ENCODE measurements at places on chromosomes 5 and 9.

DNA sequence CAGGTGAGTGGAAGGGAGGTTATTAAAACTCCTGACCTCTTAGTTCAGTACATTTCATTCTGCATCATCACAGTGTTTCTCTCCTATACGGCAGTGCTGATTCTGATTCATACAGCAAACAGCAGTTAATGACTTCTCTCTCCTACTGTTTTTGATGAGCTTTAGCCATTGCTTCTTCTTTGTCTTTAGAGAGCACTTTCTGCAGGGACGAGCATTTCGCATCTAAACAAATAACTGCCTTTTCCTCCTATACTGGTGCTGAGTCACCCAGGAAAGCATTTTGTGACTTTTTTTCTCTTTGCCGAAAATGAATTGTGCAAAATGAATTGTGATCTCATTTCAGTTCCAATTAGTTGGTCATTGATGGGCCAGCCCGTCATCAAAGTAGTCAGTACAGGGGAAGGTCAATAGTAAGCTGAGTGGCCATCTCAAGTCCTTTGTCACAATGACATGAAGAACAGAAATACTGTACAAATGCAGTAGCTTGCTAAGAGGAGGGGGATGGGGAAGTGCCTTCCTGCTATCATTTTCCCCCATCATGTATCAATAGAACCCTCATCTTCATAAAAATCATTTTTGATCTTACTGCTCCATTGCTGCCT is 98.5 kb downstream of the INSYN2B start:
- no peak for DNase-seq

- DNase-seq: no peak
Observed at GRCh38 chr5:138963763-138964371, 88.7 kb upstream of the LRRTM2 start.

DNA sequence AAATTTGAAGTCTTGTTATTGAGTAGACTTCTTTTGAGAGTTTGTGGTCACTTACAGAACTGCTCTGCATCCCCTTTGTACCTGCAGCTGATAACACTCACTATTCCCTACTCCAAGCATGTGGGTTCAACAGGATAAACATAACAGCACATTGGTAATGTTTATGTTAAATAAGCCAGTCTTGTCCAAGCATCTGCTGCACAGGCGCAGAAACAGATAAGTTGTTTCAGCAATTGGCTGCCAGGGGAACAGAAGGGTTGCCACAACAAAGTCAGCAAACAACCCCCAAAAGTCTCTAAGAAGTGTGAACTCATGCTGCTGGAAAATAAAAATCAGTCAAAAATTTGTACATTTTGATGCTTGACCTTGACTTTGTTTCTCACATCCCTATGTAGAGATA is 174.6 kb downstream of the GDNF start:
- no peak for DNase-seq

DNA sequence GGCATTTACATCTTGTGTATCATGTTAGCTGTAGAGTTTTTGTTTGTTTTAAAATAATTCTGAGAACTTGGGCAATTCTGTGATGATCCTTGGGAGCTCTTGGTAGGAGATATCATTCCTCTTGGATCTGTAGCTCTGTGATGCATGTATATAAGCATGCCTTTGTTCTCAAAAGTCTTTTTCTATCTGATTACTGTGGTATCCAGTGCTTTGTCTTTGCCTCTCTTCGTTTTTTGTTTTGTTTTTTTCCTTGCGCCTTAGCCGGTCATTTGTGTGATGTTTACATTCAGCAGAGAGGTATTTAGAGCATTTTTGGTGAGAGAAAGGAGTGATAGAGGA is 110.0 kb downstream of the PAM start:
- no peak for DNase-seq

DNA sequence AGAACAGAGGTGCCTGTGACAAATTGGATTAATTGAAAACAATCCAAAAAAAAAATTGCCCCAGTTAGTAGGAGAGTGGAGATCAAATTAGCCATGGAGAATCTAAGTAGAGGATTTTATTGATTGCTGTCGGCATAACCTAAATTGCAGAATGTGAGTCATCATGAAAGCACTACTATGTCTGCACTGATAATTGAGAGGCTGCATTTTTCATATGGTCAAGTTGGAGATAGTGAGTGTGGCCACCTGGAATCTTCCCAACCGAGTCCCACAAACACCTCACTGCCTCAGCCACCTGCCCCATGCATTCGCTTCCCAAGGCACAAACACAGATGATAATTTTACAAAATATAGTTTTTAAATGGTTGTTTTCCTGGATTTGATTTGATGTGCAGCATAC is 123.7 kb downstream of the NTRK2 start:
- DNase-seq: no peak

DNA sequence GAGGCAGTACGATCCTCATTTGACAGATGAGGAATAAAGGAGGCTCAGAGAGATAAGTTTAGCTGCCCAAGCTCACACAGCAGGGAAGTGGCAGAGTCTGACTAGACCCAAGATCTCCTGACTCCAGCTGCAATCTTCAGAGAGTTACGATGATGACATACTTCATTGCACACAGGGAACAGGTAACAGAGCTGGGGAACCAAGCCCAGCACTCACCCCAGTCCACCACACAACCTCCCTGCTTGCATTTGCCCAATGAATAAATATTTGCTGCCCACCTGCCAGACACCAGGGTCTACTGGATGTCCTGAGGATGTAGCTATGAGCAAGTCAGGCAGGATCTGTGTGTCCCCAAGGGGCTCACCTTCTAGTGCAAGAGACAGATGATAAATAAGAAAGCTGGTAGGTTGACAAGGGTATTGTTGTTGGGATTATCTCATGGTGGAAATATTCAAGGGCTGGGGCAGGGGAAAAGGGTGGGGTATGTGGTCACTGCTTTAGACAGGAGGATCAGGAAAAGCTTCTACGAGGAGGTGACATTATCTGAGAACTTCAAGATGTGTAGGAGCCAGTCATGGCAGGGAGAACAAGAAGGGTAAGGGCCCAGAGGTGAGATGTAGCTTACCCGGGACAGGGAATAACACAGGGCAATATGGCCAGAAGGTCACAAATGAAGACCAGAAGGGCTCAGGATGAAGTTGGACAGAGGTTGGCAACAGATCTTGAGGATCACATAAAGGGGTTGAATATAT is 28.6 kb upstream of the CPEB4 start:
- no peak for DNase-seq

- no peak for DNase-seq
Observed at GRCh38 chr9:127723444-127723843, 7.6 kb downstream of the TTC16 start.

DNA sequence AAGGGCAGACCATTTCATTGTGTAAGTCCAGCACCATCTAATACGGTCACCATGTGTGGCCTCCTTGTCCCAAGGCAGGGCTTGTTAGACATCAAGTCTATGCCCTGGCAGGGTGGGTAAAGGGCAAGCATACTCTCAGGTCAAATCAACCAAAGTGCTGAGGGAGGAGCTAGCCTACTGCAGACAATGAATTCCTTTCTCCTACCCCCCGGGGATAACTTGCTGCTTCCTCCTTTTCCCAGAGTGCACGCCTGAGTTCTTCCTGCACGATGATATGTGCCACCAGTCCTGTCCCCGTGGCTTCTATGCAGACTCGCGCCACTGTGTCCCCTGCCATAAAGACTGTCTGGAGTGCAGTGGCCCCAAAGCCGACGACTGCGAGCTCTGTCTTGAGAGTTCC is 71.4 kb downstream of the RFK start:
- no peak for DNase-seq

DNA sequence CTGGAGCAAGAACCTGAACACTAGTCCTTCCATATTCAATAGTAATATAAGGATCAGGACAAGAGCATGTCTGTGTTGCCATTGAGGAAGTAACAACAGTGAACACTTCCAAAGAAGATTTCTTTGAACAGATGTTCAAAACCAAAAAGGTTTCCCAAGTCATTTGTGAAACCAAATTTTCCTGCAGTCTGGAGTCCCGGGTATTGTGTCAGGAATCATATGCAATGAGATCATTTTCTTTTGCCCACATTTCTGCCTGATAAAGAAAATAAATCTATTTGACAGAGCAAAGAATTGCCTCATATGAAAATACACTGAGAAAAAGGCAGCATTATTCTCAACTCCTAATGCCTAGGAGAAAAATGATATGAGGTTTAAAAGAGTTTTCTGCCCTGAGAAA is 151.7 kb downstream of the SNX18 start:
- DNase-seq: no peak

GRCh38 chr9:104882566-104882965 is 45.4 kb downstream of the ABCA1 start:
- no peak for DNase-seq

- DNase-seq: no peak
Observed at GRCh38 chr5:150219142-150219541, 29.3 kb downstream of the SLC6A7 start.

DNA sequence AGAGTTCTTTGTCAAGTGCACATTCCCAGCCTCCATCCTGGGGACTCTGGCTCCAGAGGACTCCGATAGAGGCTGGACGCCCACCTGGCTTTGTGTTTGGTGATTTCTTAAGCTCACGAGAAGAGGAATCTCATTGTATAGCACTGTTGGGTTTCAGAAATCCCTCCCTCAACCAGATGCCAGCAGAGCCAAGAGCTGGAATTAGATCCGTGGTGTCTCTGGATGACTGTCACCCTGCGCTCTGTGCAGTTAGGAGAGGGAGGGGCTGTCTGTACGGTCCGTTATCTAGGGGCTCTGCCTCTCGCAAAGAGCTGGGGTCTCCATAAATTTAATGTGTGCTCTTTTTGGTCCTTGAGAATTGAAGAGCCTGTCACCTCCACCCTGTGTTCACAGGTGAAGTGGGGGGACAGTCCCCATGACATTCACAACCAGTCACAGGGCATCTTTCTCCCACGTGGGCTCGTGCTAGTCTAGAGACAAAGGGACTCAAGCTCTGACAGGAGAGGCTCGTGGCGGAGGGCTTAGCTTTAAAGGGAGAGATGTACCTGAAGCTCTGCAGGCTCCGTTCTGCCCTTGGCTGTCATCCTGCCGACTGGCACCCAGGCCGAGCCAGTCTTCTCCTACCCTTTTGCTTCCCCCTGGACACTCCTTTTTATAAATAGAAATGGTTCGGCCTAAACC is 41.4 kb downstream of the FAM78A start:
- no peak for DNase-seq

- DNase-seq: no peak
Observed at GRCh38 chr5:172548311-172548731, 92.7 kb upstream of the NEURL1B start.

- DNase-seq: no peak
Observed at GRCh38 chr9:95385521-95385920, 68.0 kb upstream of the FANCC start.

- no peak for DNase-seq
Observed at GRCh38 chr9:135949501-135950134, 11.6 kb downstream of the UBAC1 start.

- no peak for DNase-seq
Observed at GRCh38 chr5:39082995-39083394, 8.8 kb upstream of the RICTOR start.

- DNase-seq: no peak
Observed at GRCh38 chr9:125633116-125633745, 73.8 kb downstream of the MAPKAP1 start.

DNA sequence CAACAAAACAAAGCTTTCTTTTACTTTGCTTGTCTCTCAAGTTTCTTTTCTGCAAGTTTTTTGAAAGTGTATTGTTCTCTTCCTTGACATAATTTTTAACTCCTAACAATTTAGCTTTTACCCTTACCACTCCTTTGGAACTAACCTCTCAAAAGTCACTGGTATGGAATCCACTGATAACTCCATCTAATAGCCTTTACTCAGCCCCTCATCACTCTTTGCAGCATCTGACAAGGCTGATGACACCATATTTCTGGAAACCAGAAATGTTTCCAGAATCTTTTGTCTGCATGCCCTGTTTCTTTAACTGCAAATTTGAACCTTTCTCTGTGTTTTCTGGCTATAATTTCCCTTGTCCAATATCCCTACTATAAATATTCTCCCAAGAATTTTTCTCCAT is 46.5 kb downstream of the ZNF474 start:
- no peak for DNase-seq

- DNase-seq: no peak
Observed at GRCh38 chr5:87116825-87117512, 150.7 kb upstream of the RASA1 start.

DNA sequence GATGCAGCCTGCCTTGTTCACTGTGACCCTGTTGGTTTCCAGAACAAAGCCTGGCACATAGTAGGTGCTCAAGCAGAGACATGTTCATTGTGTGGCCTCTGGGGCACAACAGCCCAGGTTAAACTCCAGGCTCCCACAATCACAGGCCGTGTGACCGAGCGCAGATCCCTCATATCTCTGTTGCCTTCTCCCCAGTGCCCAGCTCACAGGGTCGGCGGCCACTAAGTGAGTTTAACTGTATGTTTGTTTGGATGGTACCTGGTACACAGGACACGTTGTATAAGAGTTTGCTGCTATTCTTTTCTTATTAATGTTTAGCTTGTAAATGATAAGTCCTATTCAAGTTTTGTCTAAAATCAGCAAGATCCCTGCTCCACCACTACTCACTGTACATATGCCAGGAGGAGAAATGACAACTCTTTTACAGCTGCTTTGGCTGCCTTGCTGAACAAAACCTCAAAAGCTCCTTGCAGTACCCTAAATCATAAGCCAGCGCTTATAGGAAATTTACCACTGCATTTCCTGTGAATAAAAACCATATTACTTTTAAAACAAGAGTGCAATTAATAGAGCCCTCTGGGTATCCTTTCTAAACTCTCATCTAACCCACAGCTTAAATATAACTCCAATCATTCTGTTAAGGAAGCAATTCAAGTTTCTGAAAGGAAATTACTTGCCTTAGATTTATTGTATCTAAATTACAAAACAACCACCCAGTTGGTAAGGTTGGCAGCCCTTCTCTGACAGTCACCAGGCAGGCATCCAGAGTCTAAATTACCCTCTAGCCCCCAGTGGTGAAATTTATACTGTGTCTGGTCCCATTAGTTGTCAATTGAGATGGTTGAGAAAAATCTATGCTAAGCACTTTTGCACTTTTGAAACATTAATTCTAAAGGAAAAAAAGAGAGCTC is 379.4 kb downstream of the SEMA5A start:
- no peak for DNase-seq

DNA sequence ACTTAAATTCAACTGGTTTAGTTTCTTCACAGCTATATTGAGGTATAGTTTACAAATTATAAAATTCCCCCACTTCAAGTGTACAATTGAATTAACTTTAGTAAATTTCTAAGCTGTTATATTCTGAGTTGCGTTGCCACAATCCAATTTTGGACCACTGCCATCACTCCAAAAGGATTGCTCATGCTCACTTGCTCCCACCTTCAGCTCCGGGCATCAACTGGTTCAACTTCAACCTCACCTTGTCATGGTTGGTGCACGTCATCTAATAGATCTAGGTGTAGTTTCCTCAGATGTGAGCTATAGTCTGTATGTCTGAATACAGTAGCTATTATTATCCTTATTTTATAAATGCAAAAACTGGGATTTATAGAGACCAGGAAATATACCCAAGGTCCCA is 942.5 kb upstream of the WWC1 start:
- no peak for DNase-seq

DNA sequence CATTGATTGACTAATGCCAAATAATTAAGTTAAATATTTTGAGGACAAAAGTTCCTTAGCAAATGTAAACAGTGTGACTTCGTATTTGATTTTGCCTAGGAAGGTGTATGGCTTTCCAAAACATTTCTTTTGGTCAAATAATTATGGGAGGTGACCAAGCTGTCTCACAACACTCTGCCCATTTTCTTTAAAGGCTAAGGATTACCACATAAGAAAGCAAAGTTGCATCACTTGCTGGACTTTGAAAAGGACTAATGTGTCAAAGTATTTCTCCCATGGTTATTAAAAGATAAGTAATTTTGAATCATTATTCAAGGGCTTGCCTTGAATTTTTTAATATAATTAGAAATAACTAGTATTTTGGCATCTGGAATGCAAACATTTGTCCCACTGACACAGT is 74.7 kb downstream of the HAPLN1 start:
- no peak for DNase-seq

- no peak for DNase-seq
Observed at GRCh38 chr5:172876578-172876977, 42.5 kb downstream of the ERGIC1 start.

Measured in stimulated activated CD4-positive, alpha-beta T cell treated with anti-CD3 and anti-CD28 coated beads, Interleukin-1b, Interleukin-23, amount 100 ng/mL, for 48 hours (primary cell).